ENCODE measurements at places on chromosomes 16 and 17.

- DNase-seq, result no peak
Observed at GRCh38 chr16:75340741-75341491, 89.5 kb upstream of the BCAR1 start.

DNA sequence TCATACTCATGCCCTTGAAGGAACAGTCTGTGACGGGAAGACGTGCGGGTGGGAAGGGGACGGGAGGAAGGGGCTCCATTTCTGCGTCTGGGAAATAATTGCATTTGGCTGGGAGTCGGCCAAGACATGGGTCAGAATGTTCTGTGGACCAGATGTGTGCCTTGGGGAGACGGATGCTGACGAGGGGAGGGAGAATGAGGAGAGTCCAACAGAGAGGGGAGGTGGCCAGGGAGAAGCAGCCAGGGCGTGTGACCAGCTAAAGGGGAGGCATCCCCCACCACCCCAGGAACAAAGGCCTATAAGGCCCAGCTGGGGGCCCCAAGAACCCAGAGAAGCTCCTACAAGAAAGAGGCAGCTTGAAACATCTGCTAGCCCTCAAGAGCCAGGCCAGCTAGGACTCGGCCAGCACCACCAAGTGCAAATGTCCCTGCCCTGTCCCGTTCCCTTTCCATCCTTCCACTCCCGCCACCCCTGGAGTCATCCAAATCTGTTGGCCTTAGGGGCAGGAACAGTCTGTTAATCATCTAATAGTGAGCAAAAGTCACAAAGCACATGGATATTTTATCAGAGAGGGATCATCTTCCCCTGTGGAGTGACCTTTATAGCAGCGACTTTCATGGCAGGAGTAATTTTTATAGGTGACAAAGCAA, 42.5 kb upstream of the BCO1 start:
- no peak for DNase-seq

DNA sequence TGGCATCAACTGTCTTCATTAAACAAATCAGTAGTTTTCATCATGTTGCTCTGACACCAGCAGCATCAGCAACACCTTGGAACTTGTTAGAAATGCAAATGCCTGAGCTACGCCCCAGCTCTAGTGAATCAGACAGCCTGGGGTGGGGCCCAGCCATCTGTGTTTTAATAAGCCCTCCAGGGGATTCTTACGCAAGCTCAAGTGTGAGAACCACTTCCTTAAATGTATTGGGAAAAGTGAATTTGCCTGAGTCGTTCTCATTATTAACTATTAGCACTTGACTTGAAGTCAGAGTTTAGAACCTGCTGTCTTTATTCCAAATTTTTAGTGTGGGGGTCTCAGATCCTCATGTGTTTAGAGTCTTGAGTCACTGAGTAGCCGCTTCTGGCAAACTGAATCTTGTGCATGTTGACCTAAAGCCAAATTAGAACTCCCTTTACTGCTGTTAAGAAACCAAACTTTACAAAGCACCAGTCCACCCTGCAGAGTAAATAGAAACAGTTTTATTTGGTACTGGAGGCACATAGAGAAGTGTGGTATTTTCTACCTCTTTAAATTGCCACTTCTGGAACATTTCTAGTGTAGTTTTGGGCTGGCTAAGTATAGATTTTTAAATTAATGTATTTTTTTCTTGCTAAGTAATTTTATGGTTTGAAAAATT, 137.4 kb upstream of the COX10 start:
- no peak for DNase-seq

GRCh38 chr16:49652456-49653172, 203.3 kb downstream of the ZNF423 start:
- DNase-seq, result no peak

GRCh38 chr17:142102-142661, 4.8 kb downstream of the SCGB1C2 start:
- DNase-seq, result no peak

- no peak for DNase-seq
Observed at GRCh38 chr16:16938009-16938408, 532.8 kb downstream of the XYLT1 start.

DNA sequence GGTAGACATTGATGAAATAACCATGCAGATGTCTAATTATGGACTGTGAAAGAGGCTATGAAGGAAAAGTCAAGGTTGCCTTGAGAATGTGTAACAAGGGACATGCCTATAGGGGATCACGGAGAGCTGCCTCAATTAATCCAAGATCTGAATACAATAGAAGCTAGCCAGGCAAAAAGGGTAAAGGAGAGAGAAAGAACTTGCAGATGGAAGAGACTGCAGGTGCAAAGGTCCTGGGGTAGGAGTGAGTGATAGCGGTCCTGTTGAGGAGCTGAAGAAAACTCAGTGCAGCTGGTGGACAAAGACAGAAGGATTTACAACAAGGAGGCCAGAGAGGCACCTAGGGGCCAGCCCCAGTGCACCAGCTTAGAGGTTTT, 15.9 kb upstream of the TNS4 start:
- no peak for DNase-seq

DNA sequence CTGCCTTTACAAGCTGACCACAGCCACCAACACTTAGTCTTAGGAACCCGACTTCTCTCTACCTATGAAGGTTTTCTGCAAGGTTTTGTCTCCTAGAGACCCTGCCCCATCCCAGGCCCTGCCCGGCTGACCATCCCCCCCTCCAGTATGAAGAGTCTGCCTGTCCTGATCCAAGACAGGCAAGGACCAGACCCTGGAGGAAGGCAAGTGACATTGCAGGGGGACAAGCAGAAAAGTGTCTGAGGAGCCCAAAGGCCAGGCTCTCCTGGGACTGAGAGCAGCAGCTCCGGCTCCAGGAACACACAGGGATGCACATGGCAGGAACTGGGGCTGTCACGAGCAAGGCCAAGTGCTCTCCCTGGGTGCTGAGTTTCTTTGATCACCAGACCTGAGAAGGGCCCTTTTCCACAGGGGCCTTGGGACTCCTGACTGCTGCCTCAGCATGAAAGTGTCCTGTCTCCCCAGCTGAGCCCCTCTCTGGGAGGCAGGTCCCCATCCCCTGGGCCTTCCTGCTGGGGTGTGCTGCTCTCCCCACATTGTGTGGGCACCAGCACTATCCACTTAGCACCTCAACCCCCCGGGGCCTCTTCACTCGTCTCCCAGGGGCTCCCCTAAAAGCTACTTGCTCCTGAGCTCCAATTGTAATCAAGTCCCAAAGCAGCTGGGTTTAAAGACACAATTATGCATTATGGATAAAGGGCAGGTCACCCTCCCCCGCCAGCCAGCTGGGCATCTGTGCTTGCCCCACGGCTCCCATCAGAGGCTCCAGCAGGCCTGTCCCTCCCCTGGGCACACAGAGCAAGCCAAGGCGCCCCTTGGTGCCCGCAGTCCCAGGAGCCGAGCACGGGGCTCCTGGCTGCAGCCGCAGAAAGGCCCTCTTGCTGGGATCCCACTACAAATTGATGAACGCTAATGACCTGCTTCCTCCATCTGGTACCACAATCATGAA, 11.6 kb upstream of the CACNG4 start:
- DNase-seq, result no peak

- no peak for DNase-seq
Observed at GRCh38 chr17:59714255-59714654, 6.8 kb downstream of the VMP1 start.

DNA sequence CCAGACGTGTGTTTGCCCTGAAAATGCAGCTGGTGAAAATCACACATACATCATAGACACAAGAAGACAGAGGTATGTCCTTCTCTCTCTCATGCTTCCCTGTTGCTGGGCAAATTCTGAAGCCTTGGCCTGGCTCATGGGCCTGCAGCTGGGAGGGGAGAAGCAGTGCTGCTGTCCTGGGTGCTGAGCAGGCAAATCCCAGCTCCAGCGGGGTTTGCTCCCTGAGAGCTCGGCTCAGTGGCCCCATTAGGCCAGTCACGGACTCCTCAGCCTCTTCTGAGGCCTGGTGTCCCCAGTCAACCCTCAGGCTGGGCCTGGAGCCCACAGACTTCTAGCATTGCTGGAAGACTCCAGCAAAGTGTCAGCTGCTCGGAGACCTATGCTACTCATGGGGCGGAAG, 11.7 kb downstream of the RHBDL3 start:
- no peak for DNase-seq
